ENCODE measurements at places on chromosomes 3 and 15.

DNA sequence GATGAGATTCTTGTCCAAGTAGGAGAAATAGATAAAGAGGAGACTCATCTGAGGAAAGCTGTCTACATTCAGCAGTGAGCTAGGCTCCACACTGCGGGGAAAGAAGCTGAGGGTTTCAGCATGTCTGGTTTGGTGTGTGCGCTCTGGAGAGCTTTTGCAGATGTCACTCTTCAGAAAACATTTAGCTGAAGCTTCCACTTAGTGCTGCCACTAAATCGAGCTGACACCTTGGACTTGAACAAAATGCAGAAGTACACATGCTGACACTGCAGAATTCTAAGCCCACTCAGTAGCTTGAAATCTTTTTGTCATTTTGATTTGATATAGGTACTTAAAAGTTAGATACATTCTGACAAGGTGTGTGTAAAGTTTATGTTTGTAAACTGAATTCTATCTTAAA lies 32.3 kb upstream of the CRTC3 start:
- no peak for DNase-seq

- DNase-seq = no peak
These were observed 75.5 kb upstream of the CBLB start for GRCh38 chr3:105944276-105944675.

DNA sequence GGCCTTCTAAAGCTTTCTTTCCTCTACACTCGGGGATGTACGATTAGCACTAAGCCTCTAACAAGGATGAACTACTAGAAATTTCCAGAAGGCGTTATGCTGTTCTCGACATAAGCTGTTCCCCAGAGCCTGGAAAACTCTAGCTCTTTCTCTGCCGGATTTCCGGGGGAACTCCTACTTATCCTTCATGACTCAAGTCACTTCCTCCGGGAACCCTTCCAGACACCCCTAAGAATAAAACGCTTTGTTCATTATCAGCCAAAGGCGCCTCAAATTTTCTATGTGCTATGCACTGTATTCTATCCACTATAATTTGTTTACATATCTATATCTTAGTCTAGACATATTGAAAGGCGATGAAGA lies 455 bp upstream of the SNAP23 start:
- DNase-seq = no peak

GRCh38 chr3:170623524-170623923 lies 37.6 kb upstream of the SLC7A14 start:
- DNase-seq = no peak

GRCh38 chr15:60960517-60960916 lies 268.6 kb downstream of the RORA start:
- no peak for DNase-seq

GRCh38 chr15:90829942-90830440 lies 38.4 kb upstream of the FURIN start:
- no peak for DNase-seq

GRCh38 chr3:33687406-33688010 lies 30.5 kb downstream of the CLASP2 start:
- no peak for DNase-seq

DNA sequence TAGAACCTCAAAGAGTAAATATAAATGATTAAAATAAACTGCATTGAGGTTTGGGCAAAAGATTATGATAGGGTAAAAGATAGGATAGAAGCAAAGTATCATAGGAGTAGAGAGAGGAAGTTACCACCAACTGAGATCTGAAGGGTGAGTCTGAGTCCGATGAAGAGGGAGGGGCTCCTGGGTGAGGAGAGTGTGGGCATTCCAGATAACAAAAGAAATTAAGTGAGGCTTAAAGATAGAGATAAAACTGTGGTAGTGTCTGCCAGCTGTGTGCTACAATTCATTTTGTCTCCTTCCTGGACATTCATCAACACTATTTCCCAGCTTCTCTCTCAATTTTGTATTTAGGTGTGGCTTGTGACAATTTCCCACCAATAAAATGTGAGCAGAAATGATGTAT lies 343.0 kb upstream of the PLSCR5 start:
- no peak for DNase-seq

DNA sequence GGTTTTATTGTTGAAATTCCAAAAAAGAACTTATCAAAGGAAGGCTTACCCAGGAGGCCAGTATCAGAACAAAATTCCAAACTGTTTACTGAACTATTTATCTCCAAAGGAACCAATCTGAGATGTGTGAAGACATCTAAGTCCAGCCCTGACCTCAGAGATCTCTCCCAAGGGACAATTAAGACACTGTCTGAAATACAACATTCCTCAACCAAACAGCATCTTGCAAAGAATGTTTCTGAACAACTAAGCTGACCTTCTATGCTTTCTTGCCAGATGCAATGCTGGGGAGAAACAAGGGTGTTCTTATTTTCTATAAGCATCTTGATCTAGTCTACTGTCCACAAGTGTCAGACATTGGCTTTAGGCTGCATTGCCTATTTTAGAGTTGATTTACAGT lies 13.6 kb downstream of the PDZRN3 start:
- no peak for DNase-seq

GRCh38 chr3:133412183-133413132 lies 12.6 kb downstream of the BFSP2 start:
- no peak for DNase-seq

GRCh38 chr15:71011503-71012155 lies 103.6 kb upstream of the THSD4 start:
- no peak for DNase-seq

DNA sequence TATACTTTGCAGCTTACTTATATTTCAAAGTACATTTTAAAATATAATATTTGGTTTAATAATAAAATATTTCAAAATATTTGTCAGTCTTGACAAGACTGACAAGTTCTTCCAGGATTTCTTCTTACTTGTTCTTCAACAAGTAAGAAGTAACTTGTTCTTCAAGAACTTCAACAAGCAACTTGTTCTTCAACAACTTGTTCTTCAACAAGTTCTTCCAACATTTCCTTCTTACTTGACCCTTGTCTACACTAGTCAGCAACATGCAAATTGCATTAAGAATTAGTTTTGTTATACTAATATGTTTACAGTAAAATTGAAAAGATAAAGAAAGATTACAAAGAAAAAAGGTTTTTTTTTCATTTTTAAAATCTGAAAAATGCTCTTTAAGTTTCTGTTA lies 731.7 kb downstream of the NSUN3 start:
- DNase-seq = no peak

DNA sequence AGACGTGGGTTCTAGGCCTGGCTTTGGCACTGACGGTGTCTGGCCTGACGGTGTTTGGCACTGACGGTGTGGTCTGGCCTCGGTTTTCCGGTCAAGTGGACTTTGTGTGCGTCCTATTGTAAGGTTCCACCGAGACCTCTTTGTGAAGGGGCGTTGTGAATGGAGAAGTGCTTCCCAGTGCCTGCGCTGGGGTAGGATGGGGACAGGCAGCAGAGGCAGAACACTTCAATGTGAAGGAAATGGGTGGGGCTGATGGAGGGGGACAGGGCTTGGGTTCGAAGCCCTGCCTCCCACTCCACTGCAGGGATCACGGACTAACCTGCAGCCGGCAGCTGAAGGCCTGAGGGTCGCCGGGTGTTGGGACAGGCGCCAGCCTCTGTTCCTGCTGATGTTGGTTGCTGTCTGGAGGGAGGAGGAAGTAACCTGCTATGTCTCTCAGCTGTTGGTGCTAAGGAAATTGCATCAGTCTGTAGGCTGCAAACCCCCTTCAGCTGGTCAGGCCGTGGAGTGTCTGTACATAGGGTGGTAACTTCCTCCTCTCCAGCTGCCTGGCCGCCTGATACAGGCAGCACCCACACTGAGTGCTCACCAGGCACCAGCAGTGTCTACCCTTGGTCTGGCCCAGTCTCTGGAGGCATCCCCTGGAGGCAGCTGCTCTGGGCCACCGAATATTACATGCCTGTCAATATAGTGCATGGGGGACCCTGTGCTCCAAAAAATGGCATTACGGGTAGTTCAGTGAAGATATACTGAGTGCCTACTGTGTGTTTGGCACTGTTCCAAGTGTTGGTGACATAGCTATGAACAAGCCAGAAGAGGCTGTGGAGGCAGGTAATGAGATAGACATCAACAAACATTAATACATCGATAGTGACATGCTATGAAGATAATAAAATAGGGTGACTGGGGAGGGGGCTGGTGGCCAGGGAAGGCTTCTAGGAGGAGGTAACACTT lies 1.1 kb downstream of the TM6SF1 start:
- no peak for DNase-seq

DNA sequence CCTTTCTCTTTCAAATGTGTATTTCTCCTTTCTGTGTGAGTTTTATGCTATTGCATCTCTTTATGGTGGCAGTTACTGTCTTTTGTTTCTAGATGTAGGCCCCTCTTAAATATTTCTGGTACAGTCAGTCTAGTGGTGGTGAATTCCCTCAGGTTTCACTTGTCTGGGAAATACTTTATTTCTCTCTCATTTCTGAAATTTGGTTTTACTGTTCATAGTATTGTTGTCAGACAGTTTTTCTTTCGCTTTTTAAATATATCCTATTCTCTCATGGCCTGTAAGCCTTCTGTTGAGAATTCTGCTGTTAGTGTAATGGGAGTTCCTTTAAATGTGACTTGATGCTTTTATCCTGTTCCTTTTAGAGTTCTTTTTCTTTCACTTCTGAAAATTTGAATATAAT lies 874.0 kb downstream of the PLOD2 start:
- no peak for DNase-seq

GRCh38 chr3:99868311-99868646 lies 50.6 kb downstream of the CMSS1 start:
- no peak for DNase-seq

DNA sequence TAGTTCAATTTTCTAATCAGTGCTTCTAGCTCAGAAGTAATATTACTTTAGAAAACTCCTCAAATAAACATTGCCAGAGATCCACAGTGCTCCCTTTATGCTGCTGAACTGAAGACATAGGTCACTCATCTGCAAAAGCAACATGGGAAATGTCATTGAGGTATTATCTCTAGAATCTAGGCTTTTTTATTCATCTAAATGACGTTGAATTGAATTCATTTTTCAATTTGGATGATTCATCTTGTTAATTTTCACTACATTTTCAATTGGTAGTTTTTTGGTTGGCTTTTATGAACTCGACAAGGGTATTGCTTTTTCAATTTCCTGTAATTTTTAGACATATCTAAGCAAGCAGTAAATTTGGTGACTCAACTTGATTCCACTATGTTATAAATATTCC lies 275.4 kb downstream of the NFKBIZ start:
- no peak for DNase-seq

- DNase-seq = no peak
These were observed 380.5 kb upstream of the CFAP20DC start for GRCh38 chr3:59430341-59430740.

DNA sequence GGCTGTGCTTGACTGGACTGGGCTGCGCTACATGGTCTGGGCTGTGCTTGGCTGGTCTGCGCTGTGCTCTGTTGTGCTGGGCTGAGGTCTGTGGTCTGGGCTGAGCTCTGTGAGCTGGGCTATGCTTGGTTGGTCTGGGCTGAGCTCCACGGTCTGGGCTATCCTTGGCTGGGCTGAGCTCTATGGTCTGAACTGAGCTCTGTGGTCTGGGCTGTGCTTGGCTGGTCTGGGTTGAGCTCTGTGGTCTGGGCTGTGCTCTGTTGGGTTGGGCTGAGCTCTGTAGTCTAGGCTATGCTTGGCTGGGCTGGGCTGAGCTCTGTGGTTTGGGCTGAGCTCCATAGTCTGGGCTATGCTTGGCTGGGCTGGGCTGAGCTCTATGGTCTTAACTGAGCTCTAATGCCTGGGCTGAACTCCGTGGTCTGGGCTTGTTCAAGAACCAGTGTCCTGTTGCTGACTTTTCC lies 92.0 kb downstream of the PLXNA1 start:
- no peak for DNase-seq

- no peak for DNase-seq
These were observed 733.7 kb downstream of the ZNF385D start for GRCh38 chr3:21017115-21017852.

- DNase-seq = no peak
These were observed 44.0 kb downstream of the NR2F2 start for GRCh38 chr15:96374499-96374898.

DNA sequence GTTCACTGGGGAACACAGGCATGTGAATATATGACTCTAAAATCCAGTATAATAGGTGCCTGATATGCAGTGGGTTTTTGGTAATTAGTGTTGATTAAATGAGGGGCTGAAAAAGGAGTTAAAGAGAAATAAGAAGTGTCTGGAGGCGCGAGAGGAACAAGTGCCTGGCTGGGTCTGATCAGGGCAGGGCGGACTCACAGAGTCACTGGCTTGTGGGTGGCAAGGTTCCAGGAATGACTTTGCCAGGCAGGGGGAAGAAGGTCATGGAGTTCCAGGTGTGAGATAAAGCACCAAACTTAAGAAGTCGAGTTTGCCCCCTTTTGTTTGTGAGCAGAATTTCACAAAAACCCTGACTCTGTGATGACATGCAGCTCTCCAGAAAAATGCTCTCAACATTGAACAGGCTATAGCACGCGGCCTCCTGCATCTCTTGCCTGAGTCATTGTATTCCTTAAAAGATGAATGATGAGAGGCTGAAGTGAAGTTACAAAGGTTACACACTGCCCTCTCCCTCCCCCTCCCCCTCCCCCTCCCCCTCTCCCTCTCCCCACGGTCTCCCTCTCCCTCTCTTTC lies 63.0 kb upstream of the LMCD1 start:
- no peak for DNase-seq

DNA sequence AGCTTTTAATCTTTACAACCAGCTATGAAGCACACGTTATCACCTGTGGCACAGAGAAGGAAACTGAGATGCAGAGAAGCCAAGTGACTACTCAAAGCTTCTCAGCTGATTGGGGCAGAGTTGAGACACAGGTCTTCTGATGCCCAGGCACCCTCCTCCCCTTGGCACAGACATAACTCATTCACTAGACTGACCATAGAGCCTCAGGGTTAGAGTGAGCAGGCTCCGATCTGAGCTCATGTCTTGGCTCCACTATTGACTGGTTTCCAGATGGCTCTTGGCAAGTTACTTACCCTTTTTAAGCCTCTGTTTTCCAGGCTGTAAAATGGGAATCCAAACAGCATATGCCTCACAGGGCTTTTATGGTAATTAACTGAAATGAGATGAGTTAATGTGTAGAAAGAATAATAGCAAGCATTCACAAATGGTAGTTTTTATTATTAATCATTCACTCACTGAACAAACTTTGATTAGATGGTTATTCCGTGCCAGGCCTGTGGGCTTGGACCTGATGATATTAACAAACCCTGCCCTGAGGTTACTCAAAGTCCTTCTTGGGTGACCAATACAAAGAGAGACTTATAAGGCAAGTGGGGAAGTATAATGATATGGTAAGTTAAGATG lies 184.3 kb downstream of the ANXA2 start:
- no peak for DNase-seq

GRCh38 chr15:78079298-78080087 lies 2.0 kb upstream of the TBC1D2B start:
- DNase-seq = no peak

DNA sequence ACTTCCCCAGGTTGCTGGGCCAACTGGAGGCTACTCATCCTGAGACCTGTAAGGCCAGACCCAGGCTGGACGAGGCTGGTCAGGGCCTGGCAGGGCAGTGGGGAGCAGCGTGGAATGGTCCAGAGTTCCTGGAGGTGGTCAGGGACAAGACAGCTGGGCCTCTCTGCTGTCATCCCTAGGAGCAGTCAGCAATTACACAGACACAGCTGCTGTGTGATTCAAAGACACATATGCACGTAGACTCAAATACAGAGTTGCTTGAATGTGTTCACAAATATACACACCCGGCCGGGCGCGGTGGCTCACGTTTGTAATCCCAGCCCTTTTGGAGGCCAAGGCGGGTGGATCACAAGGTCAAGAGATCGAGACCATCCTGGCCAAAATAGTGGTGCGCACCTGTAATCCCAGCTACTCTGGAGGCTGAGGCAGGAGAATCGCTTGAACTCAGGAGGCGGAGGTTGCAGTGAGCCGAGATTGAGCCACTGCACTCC lies 1.5 kb upstream of the CD276 start:
- no peak for DNase-seq

GRCh38 chr3:106981392-106981791 lies 395.8 kb upstream of the CCDC54 start:
- DNase-seq = no peak
